ENCODE measurements at places on chromosomes 5 and 9.

DNA sequence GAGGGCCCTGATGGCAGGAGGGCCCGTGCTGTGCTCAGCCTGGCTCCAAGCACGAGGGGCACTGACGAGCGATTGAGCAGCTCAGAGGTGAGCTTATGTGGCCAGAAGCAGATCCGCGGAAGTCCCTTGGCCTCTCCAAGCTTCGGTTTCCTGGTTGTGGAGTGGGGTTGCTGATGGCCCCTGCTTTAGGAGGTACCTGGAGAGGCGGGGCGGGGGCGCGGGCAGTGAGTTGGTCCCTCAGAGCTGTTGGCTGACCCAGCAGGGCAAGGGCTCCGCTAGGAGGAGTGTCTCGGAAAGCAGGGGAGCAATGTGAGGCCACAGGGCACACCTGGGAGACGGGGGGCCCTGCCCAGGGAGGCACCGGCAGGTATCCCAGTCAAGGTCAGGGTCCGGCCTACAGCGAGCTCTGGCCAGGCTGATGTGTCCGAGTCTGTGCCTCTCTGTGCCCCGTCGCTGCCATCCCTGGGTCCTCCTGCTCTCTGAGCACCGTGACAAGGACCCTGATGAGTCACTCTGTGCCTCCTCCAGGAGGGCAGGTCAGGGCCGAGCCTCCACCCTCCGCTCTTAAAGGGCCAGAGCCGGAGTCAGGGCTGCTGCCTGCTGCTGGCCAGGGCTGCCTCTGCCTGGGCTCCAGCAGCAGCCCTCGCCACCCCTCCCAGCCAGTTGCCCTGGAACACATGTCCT lies 14.8 kb downstream of the NCS1 start:
- DNase-seq, result no peak

- no peak for DNase-seq
Observed at GRCh38 chr9:131104016-131104740, 7.8 kb downstream of the AIF1L start.

GRCh38 chr5:55066277-55066676 lies 36.2 kb upstream of the GZMA start:
- DNase-seq, result no peak

GRCh38 chr5:1831677-1832313 lies 30.6 kb downstream of the NDUFS6 start:
- DNase-seq, result no peak

DNA sequence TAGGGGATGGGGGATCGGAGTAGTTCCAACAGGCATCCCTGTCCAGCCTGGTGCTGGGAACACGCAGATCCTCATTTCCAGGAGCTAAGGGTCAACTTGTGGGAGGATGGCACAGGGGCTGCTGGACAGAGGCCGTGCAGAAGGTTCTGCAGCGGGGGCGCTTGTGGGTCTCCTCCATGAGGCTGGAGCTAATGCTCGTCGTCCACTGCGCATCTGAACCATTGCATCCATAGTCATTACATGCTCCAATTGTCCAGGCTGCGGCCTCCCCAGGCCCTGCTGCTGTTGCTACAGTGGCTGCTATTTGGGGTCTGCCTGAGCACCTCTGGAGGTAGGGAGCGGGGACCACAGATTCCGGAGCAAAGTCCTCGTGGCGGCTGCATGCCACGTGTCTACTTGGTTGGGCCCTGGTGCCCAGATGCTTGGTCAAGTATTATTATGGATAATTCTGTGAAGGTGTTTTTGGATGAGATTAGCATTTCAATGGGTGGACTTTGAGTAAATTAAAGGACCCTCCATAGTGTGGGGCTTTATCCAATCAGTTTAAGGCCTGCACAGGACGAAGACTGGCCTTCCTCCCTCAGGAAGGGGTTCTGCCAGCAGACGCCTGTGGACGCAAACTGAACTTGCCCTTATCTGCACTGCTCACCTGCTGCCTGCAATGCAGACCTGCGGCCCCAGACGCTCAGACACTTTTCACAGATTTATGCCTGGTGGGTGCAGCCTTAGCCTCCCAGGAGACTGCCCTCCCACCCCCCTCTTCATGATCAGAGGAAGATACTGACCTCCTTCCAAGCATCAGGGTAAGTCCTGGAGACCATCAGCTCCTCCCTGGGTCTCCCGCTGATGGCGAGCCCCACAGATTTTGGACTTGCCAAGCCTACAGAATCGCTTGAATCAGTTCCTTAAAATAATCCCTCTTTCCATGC lies 127.5 kb upstream of the IRX4 start:
- no peak for DNase-seq

GRCh38 chr5:117624201-117624600 lies 1049.6 kb upstream of the SEMA6A start:
- DNase-seq, result no peak
